ENCODE measurements at places on chromosomes 3 and 15.

DNA sequence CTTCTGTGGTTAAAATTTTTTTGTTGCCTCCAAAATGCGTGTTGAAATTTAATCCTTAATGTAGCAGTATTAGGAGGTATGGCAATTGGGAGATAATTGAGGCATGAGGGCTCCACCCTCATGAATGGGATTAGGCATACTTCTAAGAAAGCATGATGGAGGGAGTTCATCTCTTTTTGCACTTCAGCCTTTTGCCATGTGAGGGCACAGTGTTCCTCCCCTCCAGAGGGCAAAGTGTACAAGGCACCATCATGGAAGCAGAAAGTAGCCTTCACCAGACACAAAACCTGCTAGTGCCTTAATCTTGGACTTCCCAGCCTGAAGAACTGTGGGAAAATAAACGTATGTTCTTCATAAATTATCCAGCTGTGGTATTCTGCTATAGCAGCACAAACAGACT, 429.5 kb downstream of the ZIC1 start:
- DNase-seq = peak; percentile 18

- no peak for DNase-seq
These were observed 20.9 kb downstream of the SMAD6 start for GRCh38 chr15:66722757-66723540.

DNA sequence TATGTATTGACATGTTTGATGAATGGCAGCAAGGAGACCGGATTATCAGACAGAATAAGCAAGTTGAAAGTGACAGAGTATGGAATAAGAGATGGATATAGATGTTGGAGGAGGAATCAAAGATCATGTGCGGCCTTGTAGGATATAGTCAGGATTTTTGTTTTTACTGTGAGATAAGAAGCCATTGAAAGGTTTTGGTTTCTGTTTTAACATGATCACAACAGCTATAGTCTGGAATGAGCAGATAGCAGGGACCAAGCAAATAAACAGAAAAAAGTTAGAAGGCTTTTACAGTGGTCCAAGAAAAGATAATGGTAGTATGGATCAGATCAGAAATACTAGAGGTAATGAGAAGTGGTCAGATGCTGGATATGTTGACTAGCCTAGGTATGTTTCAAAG, 52.6 kb downstream of the SLC12A6 start:
- no peak for DNase-seq

DNA sequence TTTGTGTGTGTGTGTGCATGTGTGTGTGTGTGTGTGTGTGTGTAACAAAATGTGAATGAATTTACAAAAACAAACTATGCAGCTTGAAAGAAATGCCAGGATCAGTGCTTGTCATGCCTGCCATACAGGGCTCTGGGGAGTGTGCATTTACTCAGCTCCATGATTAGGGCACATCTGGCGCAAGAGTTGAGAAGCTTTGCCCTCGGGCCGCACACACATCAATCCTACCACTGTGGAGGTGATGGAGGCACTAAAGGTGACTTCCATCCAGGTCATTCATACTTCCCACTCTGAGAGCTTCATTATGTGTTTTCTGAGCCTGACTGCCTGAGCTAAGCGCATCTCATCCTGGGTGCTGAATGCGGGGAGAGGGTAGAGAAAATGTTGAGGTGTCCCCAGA, 72.0 kb upstream of the ZBED2 start:
- DNase-seq = no peak

DNA sequence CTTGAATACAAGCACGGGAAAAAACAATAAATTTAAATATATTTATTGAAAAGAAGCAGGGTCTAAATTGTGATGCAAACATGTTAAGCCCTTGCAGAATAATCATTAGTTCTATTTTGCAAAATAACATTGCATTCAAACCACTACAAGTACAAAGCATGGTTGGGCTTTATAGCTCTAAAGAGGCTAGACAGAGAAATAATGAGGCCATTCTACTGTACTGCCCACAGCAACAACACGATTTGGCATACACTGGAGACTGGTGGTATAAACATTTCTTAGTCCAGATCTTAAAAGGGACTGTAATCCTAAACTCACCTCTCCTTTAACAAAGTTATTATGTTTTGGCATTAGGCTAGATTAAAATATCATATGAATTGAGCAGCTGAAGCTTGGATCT, 204.3 kb upstream of the LRIG1 start:
- no peak for DNase-seq

- no peak for DNase-seq
These were observed 234.6 kb downstream of the THRB start for GRCh38 chr3:24259901-24260512.

DNA sequence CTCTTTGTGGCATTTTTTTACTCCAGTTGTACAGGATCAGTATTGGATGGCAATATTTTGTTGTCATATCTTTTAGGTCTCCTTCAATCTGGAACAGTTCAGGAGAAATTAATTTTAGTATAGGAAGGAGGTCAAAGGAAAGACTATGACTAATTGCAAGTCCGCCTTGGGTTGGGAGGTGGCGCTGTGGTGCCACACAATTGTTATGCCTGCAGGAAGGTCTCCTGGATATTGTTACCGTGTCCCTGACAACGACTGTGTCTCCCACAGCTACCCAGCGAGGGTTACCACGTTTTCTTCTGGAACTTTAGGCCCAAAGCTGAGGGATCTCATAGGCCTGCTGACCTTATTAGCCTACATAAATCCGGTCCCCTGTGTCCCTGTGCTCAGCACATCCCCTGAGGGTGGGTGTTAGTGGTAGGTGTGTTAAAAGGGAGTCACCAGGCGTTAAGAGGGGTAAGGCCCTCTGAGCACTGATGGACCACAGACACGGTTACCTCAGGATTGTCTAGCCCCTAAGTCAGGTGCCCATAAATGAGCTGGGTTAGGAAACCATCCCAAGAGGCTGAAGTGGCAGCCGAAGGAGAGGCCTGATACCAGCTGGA, 31.5 kb downstream of the KCNAB1 start:
- DNase-seq = peak; percentile 39

DNA sequence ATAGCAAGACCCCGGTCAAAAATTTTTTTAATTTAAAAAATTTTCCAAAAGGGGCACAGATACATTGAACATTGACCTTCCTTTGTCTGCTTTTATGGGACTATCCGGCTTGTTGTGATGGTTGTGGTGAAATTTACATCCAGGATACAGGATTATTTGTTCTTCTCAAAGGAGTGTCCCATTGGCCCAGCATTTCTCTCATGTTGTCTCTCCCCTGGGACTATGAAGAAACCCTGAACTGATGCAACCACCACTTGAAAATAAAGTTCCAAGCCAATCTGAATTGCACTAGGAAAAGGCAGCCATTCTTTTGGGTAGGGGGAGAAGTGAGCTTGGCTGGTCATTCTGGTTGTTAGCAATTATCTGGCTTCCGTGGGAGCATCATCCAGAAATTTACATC, 58.4 kb downstream of the PPARG start:
- no peak for DNase-seq

- DNase-seq = peak; percentile 50
These were observed 9.8 kb downstream of the SCG5 start for GRCh38 chr15:32651229-32651837.

- no peak for DNase-seq
These were observed 33.9 kb upstream of the LCTL start for GRCh38 chr15:66599536-66600239.

DNA sequence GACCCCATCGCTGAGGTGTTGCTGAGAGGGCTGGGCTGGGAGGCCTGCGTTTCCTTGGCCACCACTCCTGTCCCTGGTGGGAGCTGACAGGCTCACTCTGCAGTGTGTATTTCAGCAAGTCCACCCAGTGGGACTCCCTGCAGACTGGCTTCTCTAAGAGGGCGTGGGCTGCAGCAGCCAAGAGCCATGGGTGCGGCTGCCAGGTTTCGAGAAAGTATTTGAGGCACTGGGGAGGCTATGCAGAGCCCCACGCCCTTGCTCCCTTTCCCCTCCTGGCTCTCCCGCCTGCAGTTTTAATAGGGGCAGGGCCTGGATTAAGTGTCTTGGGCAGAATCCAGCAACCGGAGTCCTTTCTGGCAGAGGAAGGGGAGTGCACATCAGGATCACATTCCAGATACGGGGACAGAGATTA, 242.1 kb downstream of the THSD4 start:
- DNase-seq = no peak

DNA sequence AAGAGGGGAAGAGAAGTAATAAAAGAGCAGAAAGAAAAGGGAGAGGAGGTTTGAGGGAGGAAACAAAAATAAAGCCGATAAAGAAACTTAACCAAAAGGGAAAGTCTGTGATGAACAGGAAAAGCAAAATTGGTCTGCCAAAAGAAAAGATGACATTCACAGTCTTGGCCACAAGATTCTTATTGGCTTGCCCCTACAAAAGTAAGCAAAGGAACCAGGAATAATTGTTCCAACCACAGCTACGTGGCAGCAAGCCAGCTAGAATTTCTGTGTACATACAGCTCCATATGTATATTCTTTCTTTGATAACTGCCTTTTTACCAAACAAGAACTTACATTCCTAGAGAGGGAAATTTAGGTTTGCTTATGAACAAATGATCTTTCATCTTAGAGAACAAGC, 79.6 kb downstream of the MLH1 start:
- peak; percentile 84 for DNase-seq

DNA sequence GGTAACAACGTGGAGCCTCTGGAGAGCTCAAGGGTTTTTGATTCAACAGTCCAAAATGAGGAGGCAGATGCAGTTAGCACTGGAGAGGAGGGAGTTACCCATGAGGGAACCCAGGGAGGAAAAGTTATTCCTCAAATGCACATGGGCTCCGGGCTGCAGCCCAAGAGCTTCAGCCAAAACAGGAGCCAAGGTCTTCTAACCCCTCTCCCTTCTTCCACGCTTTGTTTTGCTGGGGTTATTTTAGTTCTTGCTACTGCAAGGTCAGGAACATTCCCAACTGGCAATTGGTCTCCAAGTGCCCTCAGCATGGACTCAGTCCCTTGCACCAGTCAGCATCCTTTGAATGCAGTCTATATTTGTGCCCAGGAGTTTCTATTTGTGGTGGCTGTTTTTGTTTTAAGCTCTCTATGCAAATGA, 90.0 kb downstream of the TGFBR2 start:
- no peak for DNase-seq

DNA sequence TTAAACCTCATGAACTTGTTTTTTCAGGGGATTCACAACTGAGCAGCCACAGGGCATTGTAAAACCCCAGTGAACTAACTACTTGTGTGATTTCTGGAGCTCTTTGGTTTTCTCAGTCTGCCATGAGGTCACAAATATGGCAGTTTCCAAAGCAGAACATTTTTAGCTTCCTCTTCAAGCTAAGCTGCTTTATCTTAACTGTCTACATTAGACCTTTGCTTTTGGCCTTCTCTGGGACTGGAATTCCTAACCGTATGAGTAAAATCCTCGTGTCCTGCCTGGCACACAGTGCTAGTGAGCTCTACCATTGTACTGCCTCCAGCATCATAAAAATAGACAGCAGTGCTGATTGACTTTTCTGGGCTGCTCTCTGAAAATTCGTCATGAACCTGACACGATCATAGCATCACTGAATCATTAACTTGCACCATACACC, 22.1 kb downstream of the CDIN1 start:
- no peak for DNase-seq

- no peak for DNase-seq
These were observed 42.5 kb upstream of the SRGAP3 start for GRCh38 chr3:9291821-9292410.

- no peak for DNase-seq
These were observed 295.5 kb downstream of the LPP start for GRCh38 chr3:188449421-188449820.

- no peak for DNase-seq
These were observed 13.4 kb downstream of the UBP1 start for GRCh38 chr3:33426630-33427317.

- DNase-seq = no peak
These were observed 45.3 kb downstream of the TMEM212 start for GRCh38 chr3:171888466-171888865.

Measured in T47D (cell line).